Stimulated activated CD4-positive, alpha-beta T cell treated with anti-CD3 and anti-CD28 coated beads, Interleukin-1b, Interleukin-23, amount 100 ng/mL, for 48 hours (primary cell): ENCODE measurements at places on chromosomes 5 and 9.

GRCh38 chr5:9090381-9091026, 455.4 kb downstream of the SEMA5A start:
- DNase-seq = no peak

DNA sequence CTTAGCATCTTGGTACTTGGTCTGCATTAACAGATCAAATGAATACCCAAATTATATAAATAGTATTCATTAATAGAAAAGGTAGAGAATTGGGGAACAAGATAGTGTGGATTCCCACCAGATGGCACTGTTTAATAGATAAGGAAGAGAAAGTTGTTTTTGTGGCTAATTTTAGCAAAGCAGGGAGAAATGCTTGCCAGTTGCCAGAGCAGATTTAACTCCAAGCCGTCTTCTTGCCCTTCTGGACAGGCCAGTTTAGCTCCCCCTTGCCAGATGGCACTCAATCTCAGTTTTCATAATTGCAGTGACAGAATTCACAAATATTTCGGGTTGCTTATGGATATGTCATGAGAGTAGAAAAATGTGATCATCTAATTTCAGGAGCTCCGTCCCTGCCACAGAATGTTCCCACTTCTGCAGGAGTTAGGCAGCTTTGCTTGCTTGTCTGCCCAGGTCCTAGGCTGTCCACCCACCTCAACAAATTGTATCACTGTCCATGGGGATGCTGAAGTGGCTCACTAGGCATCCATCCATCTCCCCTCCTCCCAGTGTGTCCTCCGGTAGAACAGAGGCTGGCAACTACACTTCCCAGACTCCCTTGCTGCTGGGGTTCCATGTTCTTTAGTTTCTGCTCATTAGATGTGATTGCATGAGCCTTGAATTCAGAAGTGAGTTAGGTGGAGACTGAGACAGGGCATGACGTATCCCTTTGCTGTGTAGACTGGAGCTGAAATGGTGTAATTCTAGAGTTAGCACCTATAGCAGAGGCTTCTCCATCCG, 11.8 kb upstream of the HEXB start:
- DNase-seq = no peak

DNA sequence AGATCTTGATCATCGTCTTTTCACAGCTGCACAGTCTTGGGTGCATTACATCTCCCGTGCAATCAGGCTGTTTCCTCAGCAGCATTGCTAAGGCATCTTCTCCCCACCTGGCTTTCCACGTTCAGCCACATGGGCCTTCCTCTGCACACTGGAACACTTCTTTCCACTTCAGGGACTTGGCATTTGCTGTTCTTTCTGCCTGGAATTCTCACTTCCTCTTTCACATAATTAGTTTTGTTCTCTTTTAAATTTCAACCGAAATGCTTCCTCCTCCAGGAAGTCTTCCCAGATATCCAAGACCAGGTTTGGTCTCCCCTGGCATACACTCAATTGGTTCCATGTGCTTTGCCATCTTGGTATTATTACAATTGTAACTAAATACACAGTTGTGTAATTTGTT, 43.8 kb downstream of the WHRN start:
- no peak for DNase-seq

GRCh38 chr5:51208296-51208695, 175.0 kb upstream of the ISL1 start:
- no peak for DNase-seq

DNA sequence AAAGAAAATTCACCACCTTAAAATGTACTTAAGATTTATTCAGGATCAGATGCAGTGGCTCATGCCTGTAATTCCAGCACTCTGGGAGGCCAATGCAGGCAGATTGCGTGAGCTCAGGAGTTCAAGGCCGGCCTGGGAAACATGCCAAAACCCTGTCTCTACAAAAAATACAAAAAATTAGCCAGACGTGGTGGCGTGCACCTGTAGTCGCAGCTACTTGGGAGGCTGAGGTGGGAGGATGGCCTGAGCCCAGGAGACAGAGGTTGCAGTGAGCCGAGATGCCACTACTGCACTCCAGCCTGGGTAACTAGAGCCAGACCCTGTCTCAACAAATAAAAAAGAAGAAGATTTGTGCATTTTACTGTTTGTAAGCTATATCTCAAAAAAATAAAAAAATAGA, 34.7 kb upstream of the GFPT2 start:
- DNase-seq = no peak

DNA sequence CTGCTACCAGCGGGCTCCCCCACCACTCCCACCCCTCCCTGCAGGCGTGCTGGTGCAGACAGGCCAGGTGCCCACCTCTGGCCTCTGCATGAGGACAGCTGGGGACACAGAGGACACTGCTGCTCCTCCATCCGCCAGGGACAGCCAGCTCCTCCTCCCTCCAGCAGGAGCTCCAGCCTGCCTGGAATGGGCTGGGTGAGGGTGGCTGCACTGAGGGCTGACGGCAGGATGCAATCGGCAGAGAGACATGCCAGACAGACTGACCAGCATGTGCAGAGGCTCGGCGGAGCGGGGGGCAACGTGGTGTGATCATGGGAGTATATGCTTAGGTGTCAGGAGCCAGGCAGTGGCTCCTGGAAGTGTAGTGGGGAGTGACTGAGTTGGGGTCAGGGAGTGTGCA, 68.4 kb downstream of the RASGEF1C start:
- DNase-seq = no peak

GRCh38 chr5:6950250-6950649, 237.0 kb downstream of the TENT4A start:
- DNase-seq = no peak

DNA sequence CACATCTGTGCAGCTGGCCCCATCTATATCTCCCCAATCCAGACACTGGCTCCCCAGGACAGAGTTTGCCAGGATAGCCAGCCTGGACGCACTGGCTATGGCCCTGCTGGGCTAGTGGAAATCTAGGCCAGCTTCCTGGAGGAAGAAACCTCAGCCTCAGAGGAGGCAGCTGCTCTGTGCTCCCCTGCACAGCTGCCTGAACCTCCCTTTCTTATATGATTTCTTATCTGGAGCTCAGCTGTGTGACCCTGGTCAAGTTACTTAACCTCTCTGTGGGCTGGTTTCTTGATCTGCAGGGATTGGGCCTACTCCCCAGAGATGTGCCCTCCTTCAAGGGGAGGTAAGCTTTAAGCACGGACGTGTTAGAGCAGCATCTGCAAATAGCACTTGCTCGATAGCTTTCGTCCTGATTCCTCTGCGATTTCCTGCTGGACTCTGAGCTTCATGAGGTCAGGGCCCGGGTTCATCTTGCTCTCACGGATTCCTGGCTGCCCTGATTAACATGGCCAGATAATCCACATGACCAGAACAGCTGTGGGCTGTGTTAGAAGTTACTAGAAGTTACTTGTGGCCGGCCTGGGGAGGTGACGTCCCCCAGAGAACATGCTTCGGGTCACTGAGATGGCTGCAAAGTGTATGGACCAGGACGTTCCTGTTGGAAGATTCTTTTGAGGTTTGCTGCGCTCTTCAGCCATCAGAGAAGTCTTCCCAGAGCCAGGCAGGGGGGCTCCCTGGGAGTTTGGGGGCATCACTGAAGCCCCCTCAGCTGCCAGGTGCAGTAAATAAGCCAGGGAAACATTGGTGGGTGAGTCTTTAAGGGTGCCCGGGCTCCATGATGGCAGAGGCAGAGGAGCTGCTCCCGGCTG, 14.5 kb downstream of the C9orf50 start:
- DNase-seq = no peak

DNA sequence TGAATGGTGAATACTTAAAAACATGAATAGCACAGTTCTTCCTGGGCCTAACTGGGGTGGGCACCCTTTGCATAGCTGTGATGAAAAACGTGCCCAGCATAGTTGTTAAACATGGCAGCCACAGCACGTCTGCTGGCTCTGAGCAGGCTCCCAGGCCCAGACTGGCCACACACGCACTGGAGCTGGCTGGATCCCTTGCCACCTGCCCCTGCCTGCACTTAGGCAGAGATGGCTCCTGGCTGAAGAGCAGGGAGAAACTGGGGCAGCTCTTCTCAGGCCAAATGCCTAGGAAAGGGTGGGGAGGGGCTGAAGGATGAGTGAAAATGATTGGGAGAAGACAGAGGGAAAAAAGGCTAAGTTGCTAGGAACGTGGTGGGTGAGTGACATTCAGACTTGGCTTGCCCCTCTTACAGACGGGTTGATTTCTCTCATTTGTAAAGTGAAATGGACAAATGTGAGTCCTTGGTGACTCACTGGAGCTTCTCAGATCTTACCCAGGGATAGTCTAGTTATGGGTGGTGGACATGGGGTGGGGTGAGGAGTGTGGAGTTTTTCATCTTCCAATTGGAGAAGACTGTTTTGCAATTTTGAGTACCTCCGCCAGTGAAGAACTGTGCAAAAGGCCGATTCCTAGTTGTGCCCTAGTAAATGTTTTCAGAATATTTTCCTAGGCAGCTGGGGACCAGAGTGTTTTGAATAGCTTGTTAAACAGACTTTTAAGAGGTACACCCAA, 42.4 kb downstream of the TRIO start:
- no peak for DNase-seq

DNA sequence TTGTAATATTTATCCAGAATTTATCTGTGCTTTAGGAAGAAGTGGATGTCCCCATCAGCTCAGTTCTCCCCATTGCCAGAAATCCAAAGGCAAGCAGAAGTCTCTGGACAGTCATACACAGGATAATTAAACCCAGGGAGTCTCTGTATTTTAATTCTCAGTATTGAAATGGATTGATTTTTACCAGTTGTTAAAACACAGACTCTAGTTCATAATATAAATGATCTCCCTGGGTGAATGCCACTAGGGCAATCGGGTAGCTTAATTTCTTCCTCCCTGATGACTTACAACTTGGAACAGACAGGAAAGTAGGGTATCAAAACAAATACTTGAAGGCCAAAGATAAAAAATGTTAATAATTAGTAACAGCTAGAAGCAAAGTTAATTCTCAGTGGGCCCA, 66.5 kb upstream of the DAP start:
- DNase-seq = no peak

DNA sequence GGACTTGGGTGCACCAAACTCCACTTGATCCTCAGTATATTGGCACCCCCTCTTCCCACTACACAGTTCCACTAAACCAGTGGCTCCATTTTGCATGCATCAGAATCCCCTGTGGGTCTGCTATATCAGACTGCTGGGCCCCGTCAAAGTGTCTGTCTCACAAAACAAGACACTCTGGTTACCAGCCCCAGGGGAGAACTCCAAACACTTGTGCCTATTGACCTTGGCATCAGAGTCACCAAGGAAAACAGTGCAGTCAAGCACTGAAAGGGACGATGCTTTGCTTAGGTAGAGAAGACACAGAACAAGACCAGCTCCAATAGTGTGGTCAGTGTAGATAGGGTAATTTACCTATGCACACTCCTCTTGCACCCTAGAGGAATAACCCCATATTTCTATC, 205.8 kb upstream of the RAI14 start:
- DNase-seq = no peak

GRCh38 chr5:147466360-147466980, 43.4 kb downstream of the DPYSL3 start:
- DNase-seq = no peak

- no peak for DNase-seq
Measured at GRCh38 chr5:55856516-55857246, 5.5 kb downstream of the IL31RA start.

GRCh38 chr9:87350915-87351314, 146.8 kb upstream of the DAPK1 start:
- no peak for DNase-seq
